ENCODE measurements at places on chromosomes 6 and 20.

GRCh38 chr6:46894433-46894832 is 27.3 kb downstream of the ADGRF5 start:
- DNase-seq, result no peak

- DNase-seq, result no peak
These were observed 33.3 kb downstream of the ORC3 start for GRCh38 chr6:87623248-87623647.

DNA sequence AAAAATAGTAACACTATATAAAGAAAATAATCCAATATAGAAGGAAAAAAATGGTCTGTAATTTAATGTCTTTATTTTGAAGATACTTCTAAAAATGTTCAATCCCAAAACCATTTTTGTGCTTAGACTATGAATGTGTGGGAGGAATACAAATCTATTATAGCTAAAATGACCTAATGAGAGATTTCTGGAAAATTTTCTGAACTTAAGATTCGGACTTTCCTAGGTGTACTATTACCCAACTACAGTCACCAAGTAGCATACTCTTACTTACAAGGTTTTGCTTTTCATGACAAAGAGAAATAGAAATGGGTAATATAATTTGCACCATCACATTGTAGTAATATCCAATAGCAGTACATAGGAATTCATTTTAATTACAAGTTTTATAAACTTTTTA is 29.9 kb downstream of the MAP3K7 start:
- no peak for DNase-seq

GRCh38 chr20:36181934-36182603 is 27.5 kb downstream of the EPB41L1 start:
- no peak for DNase-seq

- DNase-seq, result no peak
These were observed 153.5 kb upstream of the STMND1 start for GRCh38 chr6:16948396-16948795.

DNA sequence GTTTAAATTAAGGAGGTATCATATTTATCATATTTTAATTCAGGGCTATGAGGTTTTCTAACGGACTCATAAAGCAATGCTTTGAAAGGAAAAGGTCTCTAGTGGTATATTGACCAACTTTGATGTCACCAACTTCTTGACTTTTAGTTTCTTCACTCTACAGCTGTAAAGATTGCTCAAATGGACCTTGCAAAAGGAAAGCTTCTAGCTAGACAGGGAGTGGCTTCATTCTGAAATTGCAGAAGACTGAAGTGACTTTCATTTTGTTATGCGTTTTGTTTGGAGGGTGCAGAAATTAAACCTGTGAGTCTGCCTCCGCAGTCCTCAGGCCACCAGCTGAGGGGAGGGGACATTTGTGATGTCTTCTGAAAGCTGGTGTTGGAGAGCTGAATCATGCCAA is 95.7 kb downstream of the SLC24A3 start:
- DNase-seq, result no peak

GRCh38 chr6:78599526-78599925 is 267.8 kb upstream of the IRAK1BP1 start:
- no peak for DNase-seq

DNA sequence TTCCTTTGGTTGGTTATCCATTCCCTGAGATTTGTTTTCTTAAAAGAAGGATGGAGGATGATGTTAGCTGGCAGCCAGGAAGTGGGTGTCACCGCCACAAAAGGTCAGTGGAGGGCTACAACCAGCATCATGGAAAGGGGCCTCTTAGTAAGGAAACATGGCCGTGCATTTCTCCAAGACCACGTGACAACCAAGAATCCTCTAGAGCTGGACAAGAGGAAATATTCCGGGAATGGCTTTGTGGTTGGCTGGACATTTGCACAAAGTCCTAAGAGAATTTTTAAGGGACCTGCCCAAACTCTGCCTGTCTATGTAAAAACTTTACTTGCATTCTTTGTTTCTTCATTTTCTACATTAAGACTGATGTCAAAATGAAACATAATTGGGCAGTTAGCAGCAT is 399.9 kb upstream of the MARCKS start:
- DNase-seq, result no peak

DNA sequence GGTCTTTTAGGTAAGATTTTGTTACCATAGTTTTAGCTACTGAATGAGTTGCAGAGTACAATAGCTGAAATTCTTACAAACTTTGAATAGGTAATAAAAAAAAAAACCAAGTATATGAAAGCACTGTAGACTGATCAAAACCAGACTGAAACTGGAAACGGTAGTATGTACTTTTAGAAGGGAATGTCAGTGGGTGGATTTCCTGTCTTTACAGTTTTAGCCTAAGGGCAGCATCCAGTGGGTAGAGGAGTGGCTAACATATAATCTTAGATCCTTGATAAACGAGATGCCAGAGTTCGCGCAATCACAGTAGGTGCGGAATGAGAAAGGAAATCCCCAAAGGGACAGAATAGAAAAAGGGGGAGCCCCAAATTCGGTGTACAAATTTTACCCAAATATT is 385.9 kb upstream of the RUNX2 start:
- DNase-seq, result no peak

DNA sequence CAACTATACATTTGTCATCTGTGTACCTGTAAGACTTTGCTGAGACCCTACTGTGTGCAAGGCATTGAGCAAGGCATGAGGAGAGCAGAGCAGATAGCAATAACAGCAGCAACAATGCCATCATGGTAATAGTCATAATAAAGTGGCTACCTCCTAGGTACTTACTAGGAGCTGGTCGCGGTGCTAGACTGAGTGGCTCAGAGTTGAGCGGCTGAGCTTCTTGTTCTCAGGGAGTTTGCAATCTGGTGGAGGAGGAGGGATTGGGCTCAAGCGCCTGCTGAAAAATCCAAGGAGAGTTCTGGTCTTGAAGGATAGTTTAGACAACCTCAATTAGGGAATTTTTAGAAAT is 25.3 kb upstream of the CCDC167 start:
- DNase-seq, result no peak

DNA sequence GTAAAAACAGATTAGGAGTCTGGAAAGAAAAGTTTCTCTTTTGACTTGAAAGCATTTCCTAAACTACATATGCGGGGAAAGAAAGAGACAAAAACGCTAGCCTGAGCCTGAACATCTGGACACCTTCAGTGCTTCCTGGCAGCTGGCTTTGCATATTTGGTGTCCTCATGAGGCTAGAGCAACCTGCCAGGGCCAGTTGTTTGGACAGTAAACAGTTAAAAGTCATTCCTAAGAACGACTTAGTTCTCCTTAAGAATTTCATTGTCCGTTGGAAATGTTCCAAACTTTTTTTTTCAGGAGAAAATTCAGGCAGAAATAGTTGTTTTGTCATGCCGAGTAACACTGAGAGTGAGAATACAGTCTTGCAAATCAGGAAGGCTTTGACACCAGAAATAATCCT is 199.8 kb downstream of the SMOC2 start:
- DNase-seq, result no peak

DNA sequence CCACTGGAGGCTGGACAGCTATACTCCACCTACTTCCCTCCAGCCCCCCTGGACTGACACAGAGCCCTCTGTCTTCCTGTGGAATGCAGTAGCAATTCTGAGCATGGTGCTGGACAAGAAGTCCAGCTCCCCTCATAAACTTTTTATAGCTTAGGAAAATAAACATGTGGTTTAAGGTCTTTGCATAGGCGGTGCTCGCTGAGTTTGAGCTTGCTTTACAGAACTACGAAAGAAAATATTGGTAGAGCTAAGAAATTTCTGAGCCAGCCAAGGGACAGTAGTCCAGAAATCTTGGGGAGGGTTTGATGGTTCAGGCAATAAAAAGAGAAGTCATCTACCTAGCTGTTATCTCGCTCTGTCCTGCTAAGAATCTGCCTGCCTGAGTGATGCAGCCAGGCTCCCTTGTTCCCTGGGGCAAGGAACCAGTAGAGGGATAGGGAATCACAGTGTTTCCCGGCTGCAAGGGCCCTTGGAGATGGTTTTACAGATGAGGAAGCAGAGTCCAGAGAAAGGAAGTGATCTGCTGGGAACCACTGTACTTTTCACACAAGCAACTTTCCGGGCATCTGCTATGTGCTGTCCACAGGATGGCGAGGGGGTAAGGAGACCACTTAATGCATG is 343.4 kb downstream of the CDC5L start:
- no peak for DNase-seq

DNA sequence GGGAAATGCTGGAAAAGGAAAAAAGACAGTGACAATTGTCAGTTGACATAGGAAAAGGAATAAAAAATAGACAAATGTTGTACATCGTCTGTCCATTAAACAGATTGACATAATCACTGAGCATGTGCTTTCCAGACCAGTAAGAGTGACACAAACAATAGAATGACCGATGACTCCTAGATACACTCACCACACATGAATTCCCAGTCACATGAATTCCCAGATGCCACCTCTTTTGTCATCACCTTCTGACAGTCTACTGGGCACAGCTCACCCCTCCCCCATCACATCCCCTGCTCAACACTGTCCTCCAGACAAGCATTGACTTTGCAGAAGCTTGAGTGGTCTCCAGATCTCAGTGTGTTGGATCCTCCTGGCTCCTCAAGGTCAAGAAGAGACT is 25.9 kb downstream of the POM121L2 start:
- no peak for DNase-seq

GRCh38 chr6:151067684-151068596 is 171.8 kb upstream of the AKAP12 start:
- DNase-seq, result no peak

- DNase-seq, result no peak
These were observed 10.0 kb upstream of the POU3F2 start for GRCh38 chr6:98824162-98824901.

- DNase-seq, result no peak
These were observed 5.1 kb downstream of the TP53RK start for GRCh38 chr20:46683939-46684750.

GRCh38 chr20:12528104-12528503 is 480.7 kb upstream of the SPTLC3 start:
- DNase-seq, result no peak

GRCh38 chr6:90444160-90444714 is 142.6 kb downstream of the MAP3K7 start:
- no peak for DNase-seq

DNA sequence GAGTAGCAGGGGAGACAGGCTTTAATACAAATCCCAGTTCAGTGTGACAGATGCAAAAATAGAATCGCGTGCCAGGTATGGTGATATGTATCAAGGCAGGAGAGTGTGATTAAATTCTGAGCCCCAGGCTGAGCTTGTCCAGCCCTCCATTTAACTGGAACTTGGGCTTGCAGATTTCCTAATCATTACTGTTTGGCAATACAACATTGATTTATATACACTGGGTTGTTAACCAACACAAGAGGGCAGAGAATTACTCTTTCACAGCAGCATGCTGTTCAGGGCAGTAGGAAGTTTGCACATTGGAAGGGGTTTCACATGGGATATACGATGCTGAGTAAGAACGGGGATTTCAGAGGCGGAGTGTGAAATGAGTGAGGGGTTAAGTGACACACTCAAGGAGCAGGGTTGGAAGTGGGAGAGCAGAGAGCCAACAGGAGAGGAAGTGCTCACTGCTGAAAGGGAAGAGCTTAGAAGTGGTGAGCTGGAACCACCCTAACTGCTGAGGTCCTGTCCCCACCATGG is 70.8 kb upstream of the ATXN1 start:
- no peak for DNase-seq

DNA sequence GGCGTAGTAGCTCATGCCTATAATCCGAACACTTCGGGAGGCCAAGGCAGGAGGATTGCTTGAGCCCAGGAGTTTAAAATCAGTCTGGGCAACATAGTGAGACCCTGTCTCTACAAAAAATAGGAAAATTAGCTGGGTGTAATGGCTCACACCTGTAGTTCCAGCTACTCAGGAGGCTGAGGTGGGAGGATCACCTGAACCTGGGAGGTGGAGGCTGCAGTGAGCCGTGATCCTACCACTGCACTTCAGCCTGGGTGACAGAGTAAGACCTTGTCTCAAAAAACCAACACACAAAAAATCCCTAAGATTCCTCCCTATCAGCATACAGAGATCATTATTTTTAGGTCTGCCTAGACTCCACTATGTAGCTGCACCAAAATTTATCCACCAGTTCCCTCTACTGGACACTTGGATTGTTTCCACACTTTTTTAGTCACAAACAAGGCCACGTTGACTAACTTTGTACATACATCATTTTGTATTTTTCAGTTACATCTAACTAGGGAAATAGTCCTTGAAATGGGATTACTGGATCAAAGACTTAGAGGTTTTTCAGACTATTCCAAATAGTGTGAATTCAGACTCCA is 3.6 kb upstream of the PHF1 start:
- DNase-seq, result no peak

DNA sequence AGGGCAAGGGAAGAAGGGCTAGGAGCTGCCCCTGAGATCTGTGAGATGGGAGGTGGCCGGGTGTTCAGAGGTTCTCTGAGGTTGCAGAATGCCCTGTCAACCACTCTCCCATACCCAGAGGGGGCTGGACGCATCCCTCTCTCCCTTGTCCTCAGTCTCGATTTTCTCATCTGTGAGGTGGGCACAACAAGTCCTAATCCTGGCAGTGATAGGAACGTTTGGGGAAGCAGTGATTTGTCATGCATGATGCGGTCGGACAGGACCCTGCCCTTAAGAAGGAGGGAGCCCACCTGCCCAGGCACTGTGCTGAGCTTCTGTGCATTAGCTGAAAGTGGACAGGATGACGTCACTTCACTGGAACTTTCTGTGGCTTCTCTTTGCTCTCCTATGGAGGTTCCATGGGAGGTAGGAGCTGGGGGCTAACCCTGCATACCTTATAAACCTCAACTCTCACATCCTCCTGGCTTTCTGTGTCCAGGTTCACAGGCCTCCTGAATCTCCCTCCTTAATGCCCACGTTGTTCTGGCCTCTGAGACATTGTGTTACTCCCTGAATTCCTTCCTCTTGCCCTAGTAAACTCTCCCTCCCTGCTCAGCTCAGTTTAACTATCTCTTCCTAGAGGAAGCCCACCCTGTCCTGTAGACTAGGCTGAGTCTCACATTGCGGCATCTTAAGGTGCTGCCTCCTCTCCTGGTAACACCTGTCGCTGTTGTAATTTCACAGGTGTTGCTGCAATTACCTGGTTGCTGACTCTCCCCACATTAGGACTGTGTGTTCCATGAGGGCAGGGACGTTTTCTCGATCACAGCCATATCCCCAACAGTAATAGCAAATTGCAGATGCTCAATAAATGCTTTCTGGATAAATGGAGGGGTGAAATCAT is 30.1 kb upstream of the CSNK2A1 start:
- no peak for DNase-seq

GRCh38 chr6:122733259-122733658 is 46.3 kb upstream of the FABP7 start:
- DNase-seq, result no peak

GRCh38 chr6:3252861-3253596 is 5.7 kb upstream of the PSMG4 start:
- no peak for DNase-seq
